ENCODE measurements at places on chromosomes 5 and 9. TPM values are rescaled to one million over a fixed set of nuclear protein-coding genes. Genes with fewer than 3 reads are reported as not detected.

The NOXA1 gene
- total RNA-seq: 1.8 TPM

GRCh38 chr5:72458407-72458806 is 48.8 kb downstream of the ZNF366 start:
- no peak for DNase-seq

The SYNPO gene
- total RNA-seq: 0.30 TPM

DNA sequence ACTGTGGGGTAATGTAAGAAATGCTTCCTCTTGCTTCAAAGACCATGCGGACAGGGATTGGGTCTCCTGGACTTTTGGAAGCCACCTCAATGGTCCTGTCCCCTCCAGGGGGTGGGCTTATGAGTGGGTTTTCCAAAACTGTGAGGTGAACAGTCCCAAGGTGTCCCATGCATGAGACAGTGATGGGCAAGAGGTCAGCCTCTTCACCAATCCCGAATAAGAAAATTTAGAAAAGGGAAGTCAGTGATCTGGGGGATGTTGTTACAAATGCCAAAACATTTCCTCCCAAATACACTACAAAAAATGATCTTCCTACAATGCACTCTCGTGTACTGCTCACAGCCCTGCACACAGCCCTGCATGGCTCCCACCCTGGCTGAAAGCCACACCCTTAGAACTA is 215.7 kb upstream of the TBC1D2 start:
- DNase-seq: no peak

The CDH12 gene
- total RNA-seq: not detected

DNA sequence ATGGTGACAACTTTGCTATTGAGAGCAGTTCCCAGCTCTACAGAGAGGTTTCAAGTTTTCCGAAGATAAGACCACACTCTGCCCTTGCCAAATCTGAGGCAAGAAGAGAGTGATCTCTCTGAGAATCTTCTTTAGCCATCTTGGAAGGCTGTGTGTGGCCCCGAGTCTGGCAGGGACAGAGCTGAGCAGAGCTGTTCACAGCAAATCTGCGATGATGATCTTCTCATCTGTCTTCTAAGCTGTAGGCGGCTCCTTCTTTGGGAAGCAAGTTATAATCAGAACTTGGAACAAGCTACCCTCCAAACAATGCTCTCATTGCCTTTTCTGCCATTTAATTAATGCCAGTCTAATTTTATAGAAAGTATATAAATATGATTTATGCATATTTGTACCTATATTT is 379.0 kb upstream of the MEF2C start:
- DNase-seq: no peak

GRCh38 chr9:84371737-84372136 is 31.2 kb upstream of the SLC28A3 start:
- DNase-seq: no peak

GRCh38 chr5:80067016-80067415 is 31.9 kb downstream of the THBS4 start:
- DNase-seq: no peak

DNA sequence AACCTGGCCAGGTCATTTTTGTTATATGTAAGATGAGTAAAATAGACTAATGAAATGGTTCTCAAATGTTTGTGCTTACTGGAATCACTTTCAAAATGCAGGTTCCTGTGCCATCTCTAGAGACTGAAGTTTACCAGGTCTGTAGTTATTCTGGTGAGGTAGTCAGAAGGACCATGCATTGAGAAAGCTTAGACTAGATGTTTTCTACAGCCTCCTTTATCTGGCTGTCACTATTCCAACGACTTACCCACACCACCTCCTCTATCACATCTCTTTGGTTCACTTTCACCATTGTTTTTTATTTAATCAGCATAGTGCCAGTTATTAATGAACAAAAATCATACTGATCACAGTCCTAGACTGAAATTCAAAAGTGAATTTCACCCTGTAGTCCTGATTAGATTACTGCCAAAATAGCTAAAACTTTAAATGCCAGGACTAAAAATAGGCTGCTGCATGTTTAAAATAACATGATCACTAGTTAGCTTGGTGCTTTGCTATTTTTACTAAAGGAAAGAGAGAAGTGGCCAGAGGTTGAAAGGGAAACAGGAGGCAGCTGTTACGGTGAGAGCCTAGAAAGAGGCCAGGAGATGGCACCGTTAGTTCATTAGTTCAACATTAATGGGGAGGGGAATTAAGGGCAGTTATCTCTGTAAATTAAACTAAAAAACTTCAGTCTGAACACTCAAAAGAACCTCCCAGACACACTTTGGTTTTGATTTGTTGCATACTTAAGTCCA is 13.9 kb upstream of the FNIP1 start:
- no peak for DNase-seq

DNA sequence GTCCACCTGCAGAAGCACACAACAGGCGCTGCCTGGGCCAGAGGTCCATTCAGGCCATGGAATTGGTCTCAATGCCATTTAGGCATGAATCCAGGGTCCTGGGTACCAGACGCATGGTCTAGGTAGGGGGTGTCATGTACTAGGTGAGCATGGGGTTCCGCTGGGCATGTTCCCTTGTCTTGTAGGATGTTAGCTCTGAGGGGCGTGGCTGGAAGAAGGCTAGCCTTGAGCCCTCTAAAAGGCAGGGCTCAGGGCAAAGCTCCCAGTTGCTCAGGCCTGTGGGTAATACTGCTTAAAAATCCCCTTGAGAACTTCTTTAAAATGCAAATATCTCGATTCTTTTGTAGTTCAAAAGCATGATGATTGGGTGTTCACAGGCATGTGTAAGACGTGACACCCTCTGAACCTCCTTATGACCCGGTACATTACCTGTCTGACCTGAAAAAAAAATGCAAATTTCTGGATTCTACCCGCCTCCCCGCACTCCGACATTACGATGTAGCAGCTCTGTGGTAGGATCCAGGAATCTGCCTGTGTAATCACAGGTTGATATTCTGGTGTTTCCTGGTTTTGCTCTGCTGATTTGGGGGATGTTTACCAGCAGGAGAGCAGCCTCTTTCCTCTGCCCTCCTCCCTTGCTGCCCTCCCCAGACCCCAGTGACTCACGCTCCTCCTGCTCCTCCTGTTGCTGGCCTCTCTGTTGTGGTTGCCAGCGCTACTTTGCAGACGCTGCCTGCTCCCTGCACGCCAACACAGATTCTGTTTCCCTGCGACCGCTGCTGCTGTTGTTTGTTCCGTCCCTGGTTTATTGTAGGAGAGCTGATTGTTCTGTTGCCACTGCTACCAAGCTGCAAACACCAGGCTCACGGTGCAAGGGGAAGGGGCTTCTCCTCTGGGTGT is 5.7 kb downstream of the TMC1 start:
- DNase-seq: peak; percentile 86

The NDFIP1 gene
- total RNA-seq: 73.1 TPM

DNA sequence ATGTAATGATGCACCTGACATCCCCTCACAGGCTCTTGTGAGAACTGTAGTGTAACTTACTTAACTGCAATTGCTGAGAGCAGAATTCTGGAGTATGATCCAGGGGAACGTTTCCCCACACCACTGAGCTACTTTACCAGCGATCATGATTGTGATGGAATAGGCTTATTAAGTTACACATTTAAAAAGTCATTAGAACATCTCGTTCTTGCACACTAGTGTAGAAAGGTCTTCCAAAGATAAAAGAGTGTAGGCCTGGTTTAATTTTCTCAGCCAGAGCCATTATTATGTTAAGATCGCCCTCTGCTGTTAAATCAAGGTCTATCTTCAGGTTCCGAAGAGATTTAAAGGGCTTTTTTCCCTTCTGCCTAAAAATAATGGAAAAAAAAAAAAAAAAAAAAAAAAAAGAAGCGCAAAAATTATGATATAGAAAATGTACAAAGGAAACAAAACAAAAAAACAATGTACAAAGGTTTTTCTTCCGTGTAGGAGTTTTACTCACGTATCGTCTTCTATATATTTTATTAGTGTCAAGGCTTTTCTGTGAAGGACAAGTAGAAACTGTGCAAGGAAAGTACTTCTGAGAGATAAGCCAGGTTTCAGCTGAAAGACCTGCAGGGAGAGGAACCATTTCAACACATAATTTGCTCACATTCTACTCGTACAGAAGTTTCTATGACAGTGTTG is 18.6 kb upstream of the MOB3B start:
- no peak for DNase-seq

DNA sequence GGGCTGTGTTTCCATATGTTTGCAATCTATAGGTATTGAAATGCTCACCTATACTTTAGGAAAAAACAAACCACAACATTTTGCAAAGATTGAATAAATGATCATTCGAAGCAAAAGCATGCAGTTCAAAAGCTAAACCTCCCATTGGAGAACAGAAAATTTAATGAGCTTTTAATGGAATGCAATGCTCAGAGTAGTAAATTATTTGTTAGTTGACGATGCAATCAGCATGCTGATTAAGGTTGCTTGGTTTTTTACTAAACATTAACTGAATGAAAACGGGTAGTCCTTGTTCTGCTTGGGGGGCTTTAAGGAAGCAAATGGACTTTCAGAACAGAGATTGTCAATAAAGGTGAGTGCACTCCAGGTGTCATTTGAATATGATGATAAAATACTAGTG is 123.3 kb upstream of the TMEM161B start:
- DNase-seq: no peak

DNA sequence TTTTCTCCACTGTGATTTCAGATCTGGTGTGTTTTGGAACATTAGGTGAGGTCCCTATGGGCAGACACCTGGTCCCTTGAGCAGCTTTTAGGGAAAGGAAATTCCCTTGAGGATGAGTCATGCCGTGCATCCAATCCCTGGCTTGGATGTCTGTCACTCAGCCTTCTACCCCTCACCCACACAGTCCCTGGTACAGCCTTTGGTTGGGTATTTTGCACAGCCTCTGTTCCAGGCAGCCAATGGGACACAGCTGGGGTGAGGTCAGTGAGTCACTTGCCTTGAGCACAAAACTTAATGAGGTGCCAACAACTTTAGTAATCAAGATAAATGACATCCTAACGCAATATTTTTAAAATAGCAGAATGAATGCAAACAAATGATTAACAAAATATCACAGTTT is 22.7 kb upstream of the SVEP1 start:
- no peak for DNase-seq

DNA sequence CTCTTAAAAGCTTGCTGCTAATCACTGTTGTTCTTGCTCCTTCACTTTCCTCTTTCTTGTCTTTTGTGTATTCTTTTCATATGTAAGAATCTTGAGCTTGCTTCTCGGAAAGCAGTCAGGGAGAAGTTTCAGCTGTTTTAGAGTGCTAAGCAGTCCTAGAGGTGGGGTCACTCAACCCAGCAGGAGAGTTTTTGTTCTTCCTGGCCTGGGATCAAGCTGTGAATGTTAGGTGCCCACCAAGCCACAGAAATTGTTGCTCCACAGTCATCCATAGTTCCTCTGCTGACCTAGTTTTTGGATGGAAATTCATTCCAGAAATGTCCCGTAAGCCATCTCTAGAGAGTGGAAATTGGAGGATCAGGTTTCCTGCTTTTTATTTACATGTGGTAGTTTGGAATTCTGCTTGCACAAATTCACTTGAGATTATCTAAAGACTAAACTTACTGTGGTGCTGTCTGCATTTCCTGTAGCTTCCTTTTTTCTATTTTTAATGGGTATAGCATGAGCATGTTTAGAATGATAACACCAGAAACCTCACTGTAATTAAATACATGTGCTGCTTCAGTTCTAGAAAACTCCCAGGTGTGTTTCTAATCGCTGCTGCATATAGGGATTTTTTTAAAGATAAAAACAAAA is 108.7 kb downstream of the MAST4 start:
- no peak for DNase-seq

GRCh38 chr5:68224509-68225187 is 9.1 kb downstream of the PIK3R1 start:
- DNase-seq: no peak

DNA sequence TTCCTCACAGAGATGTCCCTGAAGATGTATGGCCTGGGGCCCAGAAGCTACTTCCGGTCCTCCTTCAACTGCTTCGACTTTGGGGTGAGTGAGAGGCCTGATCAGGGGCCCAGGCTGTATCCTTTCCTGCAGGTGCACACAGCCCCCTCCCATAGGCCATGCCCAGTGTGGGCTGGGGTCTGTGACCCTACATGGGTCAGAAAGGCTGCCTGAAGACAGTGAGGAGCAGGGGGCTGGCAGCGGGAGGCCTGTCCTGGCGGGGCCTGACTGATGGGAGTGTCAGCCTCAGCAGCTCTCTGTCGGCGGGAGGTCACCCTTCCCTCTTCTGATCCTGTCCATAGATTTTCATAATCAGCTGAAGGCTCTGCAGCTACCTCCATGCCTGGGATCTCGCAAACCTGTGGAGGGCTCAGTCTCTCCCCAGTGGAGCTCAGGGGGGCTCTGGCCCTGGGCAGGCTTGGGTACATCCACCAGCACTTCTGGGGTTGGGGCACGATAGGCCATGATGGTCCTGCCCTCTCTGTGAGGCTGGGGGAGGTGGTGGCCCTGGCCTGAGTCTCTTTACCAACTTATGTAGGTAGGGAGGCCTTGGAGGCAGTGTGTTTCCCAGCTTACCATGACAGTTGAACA is 98.5 kb downstream of the CACNA1B start:
- DNase-seq: no peak

GRCh38 chr9:107760469-107761242 is 271.1 kb upstream of the KLF4 start:
- DNase-seq: no peak

DNA sequence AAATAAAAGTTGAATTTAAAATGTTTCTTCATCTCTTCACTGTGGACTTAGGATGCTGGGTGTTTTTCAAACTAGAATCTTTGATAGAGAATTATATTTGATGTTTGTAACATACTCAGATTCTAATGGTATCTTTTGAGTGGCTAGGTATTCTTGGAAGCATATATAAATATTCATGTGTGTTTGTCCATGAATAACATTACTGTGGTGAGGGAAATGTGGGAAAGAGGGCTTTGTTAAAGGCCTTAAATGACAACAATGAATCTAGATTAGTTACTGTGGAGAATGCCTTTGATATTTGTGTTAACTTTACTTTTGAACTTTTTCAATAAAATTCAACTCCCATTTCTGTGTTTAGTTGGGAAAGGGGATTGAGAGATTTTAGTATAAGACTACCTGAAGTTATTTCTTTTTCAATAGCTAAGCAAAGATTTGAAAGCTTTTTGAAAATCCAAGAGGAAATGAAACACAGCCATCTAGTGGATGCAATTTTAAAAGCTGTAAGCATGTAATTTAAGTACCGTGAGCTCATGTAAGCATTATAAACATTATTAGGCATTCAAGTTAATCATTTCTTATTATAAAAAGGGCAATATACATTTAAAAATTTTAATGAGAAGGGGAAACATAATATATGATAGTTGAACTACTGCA is 69.6 kb downstream of the CCDC171 start:
- DNase-seq: no peak

DNA sequence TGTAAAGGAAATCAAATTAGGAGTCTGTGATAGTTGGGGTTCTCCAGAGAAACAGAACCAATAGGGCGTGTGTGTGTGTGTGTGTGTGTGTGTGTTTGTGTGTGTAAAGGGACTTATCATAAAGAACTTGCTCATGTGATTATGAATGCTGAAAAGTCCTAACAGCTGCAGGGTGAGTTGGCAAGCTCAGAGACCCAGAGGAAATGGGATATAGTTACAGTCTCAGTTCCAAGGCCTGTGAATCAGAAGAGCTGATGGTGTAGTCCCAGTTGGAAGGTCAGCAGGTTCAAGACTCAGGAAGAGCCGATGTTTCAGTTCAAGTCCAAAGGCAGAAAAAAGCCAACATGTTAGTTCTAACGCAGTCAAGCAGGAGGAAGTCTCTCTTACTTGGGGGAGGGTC is 214.2 kb downstream of the ELAVL2 start:
- no peak for DNase-seq

Data from activated T-cell treated with anti-CD3 and anti-CD28 coated beads, Interleukin-2, amount 50 U/mL, for 72 hours (primary cell).